ENCODE measurements at places on chromosomes 5 and 9.
A peak's percentile ranks its signal among the peaks of the same experiment; 100 is the strongest.

DNA sequence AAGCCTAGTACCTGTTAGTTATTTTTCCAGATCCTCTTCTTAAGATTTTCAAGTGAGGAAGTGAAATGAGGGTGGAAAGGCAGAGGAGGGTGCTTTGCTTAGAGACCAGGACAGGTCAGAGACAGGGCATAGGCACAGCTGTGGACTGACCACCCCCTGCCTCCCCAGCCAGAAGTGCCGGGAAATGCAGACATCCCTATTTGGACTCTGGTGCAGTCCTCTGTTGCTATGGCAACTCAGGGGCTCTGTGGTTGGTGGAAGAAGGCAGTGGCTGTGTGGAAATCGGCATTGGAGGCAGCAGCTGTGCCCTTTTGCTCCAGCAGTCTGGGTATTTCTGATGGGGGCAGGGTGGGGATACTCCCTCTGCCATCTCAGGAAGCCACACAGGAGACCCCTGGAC, 43.3 kb upstream of the NDFIP1 start:
- peak; percentile 78 for DNase-seq

GRCh38 chr5:181223058-181223728, at the start of gene TRIM41:
Gene TRIM41 (plus strand): TSS chr5:181223281. CDS start chr5:181224000, 719 bp downstream.
- DNase-seq: peak; percentile 97

GRCh38 chr5:90558344-90559192, at the start of gene ADGRV1:
Gene ADGRV1 (plus strand): TSS chr5:90558797. CDS start chr5:90558896, 99 bp downstream.
- peak; percentile 80 for DNase-seq

- DNase-seq: no peak
Observed at GRCh38 chr9:969310-970150, 6.9 kb upstream of the DMRT3 start.

- DNase-seq: no peak
Observed at GRCh38 chr9:31730398-31730797, 654.0 kb upstream of the ACO1 start.

Data from head of caudate nucleus (tissue), 42 donors.